ENCODE measurements at places on chromosomes 1 and 21.

- DNase-seq = peak; percentile 2
These were observed 81.5 kb downstream of the PTGER3 start for GRCh38 chr1:70966018-70966638.

DNA sequence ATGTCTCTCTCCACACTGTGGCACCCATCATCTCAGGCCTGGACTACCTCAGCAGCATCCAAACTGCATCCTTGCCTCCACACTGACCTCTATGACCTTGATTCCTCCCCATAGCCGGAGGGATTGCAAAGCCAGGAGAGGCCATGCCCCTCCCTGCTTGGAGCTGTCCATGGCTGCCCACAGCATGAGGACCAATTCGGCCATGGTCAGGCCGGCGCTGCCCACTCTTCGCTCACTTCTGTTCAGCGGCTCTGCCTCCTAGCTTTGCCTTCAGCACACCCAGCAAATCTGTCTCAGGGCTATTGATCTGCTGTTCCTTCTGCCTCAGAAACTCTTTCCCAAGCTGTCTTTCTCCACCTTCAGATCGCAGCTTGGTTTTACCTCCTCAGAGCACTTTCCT is 94.5 kb downstream of the TNR start:
- DNase-seq = no peak

GRCh38 chr1:191290441-191290840 is 812.8 kb upstream of the BRINP3 start:
- DNase-seq = no peak

DNA sequence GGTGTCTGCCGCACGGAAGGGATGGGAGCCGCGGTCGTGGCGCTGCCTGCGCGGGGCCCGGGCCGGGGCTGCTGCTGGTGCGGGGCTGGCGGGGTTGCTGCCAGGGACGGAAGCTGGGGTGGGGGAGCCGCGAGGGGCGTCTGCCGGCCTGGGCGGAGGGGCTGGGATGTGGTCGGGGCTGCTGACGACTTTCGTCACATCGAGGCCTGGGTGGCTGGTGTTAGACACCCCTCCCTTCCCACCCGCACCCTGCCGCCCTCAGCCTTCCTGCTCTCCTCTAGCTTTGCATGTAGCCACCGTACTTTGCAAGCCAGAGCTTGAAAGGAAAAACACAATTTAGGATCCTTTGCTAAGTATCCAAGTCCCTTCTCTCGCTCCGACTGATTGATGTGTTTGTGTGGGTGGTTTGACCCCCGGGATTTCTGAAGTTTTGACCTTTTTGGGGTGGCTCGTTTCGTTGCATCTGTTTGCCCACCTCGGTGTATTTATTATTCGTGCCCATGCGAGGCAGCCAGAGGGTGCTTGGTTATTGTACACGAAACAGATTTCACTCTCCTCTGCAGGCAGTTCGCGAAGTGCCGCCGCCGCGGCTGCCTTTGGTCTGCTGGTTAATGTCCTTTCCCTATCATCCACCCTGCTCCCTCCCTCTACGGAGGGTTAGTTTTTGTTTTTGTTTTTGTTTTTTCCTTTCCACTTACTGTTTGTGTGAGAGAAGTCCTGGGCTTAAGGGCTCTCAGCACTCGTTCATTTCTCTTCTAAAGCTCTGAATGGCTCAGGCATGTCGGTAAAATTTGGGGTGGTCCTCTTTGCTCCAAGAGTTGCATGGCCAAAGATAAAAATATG is 868 bp downstream of the C1orf21 start:
- peak; percentile 41 for DNase-seq

Data from cardiac fibroblast (primary cell).